IMR-90 (cell line): ENCODE measurements at places on chromosomes 6 and 20.
A peak's percentile ranks its signal among the peaks of the same experiment; 100 is the strongest.

GRCh38 chr20:51350941-51351631, 191.4 kb downstream of the NFATC2 start:
- DNase-seq, result peak; percentile 95
- H3K27me3 ChIP-seq, result no peaks in the 10 kb centered on the region
- H3K36me3 ChIP-seq, result no peaks in the 10 kb centered on the region
- H3K4me1 ChIP-seq, result peaks cover 35% of the 10 kb centered on the region
- H3K4me3 ChIP-seq, result no peak overlapping the region

DNA sequence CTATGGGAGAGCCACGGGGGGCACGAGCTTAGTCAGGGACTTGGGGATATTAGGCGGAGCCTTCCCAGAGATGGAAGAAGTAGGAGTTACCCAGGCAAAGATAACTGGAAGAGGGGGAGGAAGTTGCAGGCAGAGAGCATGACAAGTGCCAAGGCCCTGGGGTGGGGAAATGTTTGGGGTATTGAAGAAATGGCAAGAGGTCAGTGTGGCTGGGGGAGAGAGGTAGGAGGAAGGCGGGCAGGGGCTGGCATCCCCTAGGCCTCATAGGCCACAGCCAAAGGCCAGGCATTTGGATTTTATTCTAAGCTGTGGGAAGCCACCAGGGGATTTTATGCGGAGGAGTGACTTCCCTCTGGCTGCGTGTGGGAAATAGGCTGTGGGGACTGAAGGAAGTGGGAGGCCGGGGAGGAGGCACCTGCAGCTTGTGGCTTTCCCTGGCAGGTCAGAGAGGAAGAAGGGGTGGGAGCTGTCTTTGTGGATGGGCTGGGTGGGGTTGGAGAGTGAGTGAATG, 22.7 kb downstream of the SNAI1 start:
- no peaks in the 10 kb centered on the region for H3K36me3 ChIP-seq
- H3K4me1 ChIP-seq, result no peaks in the 10 kb centered on the region
- no peak overlapping the region for H3K4me3 ChIP-seq

- H3K27ac ChIP-seq, result no peak overlapping the region
- H3K27me3 ChIP-seq, result no peaks in the 10 kb centered on the region
- no peaks in the 10 kb centered on the region for H3K4me1 ChIP-seq
- no peak for DNase-seq
Observed at GRCh38 chr6:135393289-135393688, 104.3 kb downstream of the AHI1 start.

DNA sequence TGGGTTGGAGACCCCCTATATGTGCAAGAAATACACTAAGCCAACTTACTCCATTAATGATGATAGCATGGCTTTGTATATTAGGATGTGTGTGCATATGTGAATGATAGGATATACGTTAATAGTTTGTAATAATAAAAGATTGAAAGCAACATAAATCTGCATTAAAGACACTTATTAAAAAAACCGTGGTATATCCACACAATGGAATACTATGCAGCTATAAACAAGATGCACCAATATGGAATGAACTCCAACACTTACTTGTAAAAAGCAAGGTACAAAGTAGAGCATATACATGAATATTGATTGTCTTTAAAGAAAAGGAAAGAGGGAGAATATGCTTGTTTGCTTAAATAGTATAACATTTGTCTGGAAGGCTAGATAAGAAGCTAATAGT, 68.0 kb downstream of the UST start:
- no peaks in the 10 kb centered on the region for H3K36me3 ChIP-seq
- DNase-seq, result no peak
- H3K4me1 ChIP-seq, result peaks cover 2% of the 10 kb centered on the region; the same call in 1 of the 2 replicates
- no peaks in the 10 kb centered on the region for H3K27me3 ChIP-seq

GRCh38 chr6:81981812-81982211, 229.3 kb upstream of the TENT5A start:
- H3K4me3 ChIP-seq, result peak overlapping the region; percentile 17; the same call in 1 of the 2 replicates
- no peaks in the 10 kb centered on the region for H3K27me3 ChIP-seq
- peaks cover 2% of the 10 kb centered on the region; the same call in 1 of the 2 replicates for H3K4me1 ChIP-seq

DNA sequence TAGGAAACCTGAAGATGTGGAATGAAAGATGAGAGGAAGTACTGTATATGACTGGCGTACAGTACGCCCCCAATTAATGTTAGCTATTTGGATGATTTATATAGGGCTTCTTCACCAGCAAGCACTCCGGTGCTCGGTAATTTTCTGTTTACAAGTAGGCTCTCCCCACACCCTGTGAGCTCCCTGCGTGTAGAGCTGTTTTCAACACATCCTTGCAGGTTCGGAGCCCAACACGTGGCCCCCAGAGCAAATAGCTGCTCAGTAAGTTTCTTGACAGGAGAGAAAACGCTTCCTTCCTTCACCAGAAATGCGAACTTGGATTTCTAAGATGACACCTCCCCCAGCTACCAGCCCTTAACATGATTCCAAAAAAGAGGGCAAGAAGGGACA, 1.2 kb upstream of the RAB22A start:
- H3K27me3 ChIP-seq, result no peaks in the 10 kb centered on the region
- H3K27ac ChIP-seq, result no peak overlapping the region
- peaks cover 10% of the 10 kb centered on the region for H3K36me3 ChIP-seq
- DNase-seq, result no peak

DNA sequence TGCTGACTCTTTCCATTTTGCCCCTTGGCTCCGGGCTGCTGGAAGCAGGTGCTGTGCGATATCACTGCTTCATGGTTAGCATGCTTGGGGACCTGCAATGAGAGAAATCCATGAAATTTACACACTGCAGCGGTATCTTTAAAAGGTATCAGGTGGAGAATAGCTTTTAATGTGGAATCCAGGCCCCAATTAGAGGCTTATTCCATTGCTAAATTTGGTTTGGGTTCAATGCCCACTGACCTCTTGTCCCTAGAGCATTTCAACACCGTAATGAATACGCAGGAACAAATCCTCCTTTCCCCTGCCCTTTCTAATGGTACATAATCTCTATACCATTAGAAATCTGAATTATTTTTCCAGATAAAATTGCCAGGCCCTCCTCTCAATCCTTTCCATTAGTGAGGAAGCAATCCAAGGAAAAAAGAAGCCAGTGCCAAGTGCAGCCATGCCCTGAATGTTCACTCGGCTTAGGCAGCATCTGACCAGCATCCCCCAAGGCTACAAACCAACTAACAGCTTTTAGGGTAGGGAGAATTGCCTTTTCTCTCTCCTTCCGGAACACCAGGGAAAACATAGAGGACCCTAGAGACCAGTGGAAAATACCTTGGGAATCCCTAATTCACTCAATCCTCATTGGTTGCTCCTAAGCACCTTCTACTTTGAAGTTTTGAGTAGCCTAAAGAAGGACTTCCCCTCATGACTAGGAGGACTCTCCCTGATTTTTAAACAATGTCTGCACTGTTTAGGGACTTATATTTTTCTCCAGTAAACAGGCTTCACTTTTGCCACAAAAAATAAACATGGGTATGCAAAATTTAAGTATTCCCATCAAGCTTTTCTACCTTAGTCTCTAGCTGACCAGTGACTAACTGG, 143.1 kb downstream of the QRSL1 start:
- no peak overlapping the region for H3K4me3 ChIP-seq
- DNase-seq, result no peak
- no peak overlapping the region for H3K27ac ChIP-seq
- H3K4me1 ChIP-seq, result no peaks in the 10 kb centered on the region
- H3K36me3 ChIP-seq, result no peaks in the 10 kb centered on the region
